ENCODE measurements at places on chromosomes 2 and 18.

GRCh38 chr2:61543062-61543461 is 4.9 kb upstream of the XPO1 start:
- DNase-seq: no peak

DNA sequence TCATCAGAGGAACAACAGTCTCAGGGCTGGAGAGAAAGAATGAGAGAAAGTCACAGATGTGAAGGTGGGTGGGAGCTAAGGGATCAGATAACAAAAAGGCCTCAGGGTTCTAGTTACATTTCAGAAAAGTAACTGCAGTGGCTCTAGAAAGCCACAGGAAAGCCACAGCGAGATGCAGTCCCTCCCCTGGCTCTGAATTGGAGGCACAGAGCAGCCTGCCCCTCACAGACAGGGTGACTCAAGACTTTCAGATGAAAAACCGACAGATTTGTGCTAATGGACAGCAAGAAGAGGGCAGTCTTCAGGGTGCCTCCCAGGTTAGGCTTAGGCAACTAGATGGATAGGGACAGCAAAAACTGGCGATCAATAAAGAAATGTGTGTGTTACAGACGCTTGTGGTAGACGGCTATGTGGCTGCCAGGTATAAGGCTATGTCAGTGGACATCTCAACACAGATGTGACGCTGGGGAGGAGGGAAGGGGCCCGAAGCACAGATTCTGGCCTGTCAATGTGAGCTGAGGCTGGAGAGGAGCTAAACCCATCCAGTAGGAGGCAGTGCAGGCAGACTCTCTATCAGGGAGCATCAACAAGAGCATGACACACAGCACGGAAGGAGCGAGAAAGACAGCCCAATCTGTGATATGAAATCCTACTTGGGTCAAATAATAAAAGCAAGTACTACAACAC is 26.2 kb downstream of the UNC50 start:
- no peak for DNase-seq

DNA sequence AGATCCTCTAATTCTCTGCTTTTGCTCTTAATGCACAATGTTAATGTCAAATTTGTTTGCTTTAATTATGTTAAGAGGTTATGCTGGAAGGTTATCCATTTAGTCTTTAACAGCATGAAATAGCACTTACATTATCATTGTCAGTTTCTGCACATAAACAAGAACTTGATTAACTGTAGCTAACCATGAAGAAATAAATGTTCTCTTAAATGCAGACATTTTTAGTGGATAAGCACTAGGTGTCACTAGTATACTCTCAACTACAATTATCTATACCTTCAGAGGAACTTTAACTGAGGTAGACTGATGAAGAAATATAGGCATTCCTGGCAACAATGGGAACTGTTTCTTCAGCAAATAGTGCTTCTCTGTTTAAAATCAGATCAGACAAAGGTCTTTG is 178.8 kb upstream of the CHST9 start:
- peak; percentile 3 for DNase-seq

- DNase-seq: no peak
These were observed 14.5 kb downstream of the EPC2 start for GRCh38 chr2:148658807-148659722.

- no peak for DNase-seq
These were observed 863 bp downstream of the ECEL1 start for GRCh38 chr2:232486558-232487384.

DNA sequence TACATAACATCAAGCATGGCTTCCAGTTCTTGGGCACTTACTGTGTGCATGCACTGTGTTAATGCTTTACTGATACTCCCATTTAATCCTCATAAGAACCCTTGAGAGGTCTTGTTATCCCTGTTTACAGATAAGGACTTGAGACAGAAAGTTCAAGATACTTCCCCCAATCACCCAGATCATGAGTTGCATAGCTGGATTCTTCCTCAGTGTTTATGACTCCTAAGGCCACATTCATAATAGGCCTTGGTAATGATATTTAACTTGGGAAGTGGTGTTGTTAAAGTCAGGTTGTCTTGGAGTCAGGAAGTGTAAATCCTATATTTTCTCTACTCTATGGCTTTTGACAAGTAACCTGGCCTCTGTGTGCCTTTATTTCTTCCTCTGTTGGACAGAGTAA is 22.7 kb downstream of the NOSTRIN start:
- DNase-seq: no peak

DNA sequence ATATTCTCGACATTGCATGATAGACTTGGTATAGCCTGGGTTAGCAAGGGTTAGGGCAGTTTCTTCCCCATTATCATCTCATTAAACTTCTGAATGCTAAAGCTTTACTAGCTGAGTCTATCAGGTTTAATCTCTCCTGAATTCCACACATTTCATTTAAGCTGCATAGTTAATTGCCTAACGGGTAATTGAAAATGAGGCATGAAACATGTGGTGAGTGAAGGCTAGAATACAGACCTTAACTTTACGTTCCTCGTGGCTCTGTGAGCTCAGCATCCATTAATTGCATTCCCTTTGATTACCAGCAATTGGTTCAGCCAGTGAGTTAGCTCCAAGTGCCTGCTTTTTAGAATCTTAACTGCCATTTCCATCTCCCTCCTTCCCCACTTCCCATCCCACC is 126.5 kb upstream of the MEX3C start:
- no peak for DNase-seq

DNA sequence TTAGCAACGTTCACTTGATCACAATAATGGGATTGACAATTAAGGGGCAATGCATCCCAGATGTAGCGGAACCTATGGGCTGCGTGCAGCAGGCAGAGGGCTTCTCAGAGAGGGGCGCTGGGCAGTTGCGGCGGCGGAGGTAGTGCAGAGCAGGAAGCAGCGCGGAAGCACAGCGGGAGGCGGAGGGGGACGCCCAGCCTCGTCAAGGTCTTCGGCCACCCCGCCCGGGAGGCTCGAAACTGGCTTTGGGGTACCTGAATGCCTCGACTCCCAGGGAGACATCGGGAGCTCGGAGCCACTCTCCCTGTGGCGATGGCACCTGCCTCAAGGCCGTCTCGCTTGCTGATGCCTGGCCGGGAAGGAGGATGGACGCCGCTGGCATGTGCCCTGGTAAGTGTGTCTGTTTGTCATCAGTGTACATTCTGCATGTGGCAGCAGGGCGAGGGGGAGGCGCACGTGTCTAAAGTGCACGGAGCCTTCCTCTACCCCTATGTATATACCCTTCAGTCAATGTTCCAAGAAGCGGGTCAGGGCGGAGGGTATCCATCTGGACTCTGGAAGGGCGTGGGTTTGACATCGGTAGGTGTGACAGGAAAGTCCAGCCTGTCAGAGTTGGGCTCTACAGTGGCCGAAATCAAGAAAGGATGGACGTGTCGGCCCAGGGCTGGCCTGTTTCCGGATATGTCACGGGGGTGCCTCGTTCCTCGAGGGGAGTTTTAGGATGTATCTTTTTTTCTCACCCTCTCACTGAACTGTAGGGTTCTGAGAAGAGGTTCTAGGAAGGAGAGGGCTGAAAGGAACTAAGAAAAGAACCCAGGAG is 7.5 kb upstream of the SP9 start:
- DNase-seq: no peak

DNA sequence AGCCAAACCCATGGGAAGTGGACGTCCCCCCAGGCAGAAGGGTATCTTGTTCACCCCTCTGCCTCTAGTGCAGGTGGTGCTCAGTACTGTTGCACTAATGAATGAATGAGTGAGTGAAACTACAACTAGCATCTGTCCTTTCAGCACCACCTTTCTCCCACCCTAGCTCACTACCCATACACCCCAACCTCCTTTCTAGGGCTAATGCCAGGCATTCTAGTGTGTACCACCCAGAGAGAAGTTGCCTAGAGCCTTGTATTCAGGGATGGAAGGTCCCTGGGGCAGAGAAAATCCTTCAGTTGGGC is 22.5 kb downstream of the CCT7 start:
- no peak for DNase-seq

DNA sequence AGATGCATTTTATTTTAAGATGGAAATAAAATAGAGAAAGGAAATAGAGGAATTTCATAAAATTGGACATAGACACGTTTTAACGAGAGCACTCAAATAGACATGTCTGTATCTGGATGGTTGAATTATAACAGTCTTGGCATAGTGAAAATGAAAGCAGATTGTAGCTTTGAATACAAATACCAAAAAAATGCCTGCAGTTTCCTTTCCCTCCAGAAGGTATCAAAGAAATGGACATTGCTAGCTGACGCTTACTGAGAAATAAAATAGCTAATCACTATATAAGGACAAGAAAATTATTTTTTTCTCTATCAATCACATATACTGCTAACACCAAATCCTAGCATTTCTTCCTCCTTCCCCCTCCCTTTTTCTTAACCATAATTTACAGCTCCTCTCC is 11.4 kb upstream of the MAPRE2 start:
- no peak for DNase-seq

DNA sequence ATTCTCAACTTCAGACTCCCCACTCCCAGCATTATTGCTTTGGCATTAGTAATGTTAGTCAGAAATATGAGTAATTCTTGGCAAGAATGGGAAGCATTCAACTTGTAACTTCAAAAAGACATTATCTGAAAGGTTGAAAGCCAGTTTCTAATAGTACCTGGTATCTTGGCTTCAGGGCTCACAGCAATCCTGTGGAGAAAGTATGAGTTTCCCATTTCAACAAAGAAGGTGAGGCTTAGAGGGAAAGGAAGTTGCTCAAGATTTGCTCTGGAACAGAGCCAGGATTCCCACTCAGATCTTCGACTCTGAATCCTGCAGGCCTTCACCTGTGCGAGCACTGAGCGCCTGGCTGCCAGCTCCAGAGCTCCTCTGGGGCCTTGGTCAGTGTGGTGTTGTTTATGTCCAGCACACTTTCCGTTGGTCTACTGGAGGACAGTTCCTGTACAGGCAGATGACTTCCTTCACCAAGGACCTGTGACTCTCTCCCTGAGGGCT is 136.1 kb downstream of the MCFD2 start:
- peak; percentile 25 for DNase-seq

GRCh38 chr2:675982-676646 is 1.1 kb downstream of the TMEM18 start:
- DNase-seq: peak; percentile 15

DNA sequence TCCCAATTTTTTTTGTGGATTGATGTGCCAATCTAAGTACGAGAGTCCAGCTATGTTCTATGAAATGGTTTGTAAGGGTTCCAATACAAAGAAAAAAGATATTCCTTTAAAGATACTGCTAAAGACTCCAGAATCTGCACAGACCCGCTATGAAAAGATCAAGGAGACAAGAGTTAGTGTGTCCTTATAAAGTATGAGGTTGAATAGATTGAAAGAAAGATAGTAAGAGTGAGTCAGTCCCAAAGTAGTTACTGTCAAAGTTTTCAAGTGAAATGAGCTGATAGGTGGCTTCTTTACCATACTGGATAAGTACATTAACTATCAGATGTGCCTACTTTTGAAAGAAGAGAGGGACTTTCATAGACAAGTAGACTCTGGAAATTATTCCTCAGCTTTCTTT is 17.9 kb upstream of the EHBP1 start:
- DNase-seq: no peak

GRCh38 chr18:47777626-47778025 is 152.8 kb downstream of the SMAD2 start:
- no peak for DNase-seq

- no peak for DNase-seq
These were observed 28.3 kb upstream of the SLC40A1 start for GRCh38 chr2:189608795-189609422.

GRCh38 chr2:59096973-59097372 is 855.8 kb upstream of the FANCL start:
- no peak for DNase-seq

GRCh38 chr2:17918789-17919188 is 40.3 kb downstream of the KCNS3 start:
- DNase-seq: peak; percentile 69

- DNase-seq: no peak
These were observed 163.3 kb downstream of the KLHL29 start for GRCh38 chr2:23548143-23548769.

GRCh38 chr2:30565851-30566358 is 118.9 kb downstream of the LCLAT1 start:
- no peak for DNase-seq

DNA sequence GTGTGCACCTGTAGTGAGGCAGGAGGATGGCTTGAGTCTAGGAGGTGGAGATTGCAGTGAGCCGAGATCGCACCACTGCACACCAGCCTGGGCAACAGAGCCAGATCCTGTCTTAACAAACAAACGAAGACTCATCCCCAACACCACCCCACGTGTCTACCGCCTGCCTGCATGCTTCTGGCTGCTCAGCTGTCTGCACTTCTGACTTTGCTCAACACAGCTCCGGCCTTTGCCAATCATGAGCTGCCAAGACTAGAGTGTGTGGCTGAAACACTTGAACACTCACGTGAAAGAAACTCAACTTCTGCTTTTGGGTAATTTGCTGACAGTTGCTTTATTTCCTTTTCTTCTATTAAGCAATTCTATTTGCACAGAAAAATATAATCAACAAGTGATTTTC is 32.1 kb upstream of the SP3 start:
- peak; percentile 77 for DNase-seq

- no peak for DNase-seq
These were observed 256.9 kb downstream of the NDUFA10 start for GRCh38 chr2:239768031-239768790.

Data from lung (tissue), 17 donors.